COR-L47 (cell line): ENCODE measurements at places on chromosomes 1 and 21.

DNA sequence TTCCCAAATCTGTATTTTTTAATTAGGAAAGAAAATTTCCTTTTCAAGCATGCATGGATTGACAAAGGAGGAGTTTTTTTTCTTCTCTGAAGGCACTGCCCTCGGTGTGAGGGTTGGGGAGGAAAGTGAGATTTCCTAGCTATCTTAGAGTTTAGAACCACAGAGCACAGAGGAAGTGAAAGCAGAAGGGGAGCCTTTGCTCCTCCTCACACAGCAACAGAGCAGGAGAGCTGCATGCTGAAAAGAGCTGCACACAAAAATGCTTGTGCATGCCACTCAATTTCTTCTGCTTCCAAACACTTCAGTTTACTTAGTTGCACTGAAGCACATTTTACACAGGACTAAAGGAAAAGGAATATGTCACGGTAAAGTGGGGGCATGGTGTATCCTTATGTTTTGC lies 308.1 kb downstream of the GPATCH2 start:
- DNase-seq: no peak

DNA sequence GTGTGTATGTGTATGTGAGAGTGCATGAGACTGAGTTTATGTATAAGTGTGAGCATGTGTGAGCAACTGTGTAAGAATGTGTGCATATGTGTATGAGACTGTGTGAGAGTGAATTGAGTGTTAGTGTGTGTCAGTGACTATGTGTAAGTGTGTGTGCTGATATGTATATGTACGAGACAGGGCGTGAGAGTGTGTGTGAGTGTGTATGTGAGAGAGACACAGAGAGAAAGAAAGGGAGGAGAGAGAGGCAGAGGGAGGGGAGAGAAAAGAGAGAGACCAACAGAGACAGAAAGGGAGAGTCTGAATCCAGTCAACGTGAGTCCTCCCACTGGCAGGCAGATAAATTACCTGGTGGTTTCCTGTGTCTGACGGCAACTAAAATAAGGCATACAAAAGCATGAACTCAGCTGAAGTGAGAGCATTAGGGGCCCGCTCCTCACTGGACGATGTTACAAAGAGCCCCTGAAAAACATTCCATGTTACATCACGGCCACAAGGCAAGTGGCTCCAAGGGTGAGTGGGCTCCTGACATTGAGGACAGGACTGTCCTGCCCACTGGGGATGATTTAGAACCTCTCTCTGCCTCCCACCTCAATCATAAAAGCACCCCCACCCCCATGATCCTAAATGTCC lies 66.6 kb upstream of the TIAM1 start:
- DNase-seq: no peak

GRCh38 chr1:11749996-11750395 lies 12.0 kb upstream of the C1orf167 start:
- DNase-seq: no peak

GRCh38 chr1:160094806-160095205 lies 3.6 kb downstream of the IGSF8 start:
- DNase-seq: no peak

- no peak for DNase-seq
Observed at GRCh38 chr1:12621346-12622335, 3.6 kb upstream of the DHRS3 start.

GRCh38 chr1:101178688-101179491 lies 57.9 kb upstream of the S1PR1 start:
- no peak for DNase-seq

- DNase-seq: no peak
Observed at GRCh38 chr1:115534106-115534505, 107.7 kb upstream of the VANGL1 start.

GRCh38 chr1:178418284-178418955 lies 78.3 kb downstream of the CLEC20A start:
- DNase-seq: no peak

DNA sequence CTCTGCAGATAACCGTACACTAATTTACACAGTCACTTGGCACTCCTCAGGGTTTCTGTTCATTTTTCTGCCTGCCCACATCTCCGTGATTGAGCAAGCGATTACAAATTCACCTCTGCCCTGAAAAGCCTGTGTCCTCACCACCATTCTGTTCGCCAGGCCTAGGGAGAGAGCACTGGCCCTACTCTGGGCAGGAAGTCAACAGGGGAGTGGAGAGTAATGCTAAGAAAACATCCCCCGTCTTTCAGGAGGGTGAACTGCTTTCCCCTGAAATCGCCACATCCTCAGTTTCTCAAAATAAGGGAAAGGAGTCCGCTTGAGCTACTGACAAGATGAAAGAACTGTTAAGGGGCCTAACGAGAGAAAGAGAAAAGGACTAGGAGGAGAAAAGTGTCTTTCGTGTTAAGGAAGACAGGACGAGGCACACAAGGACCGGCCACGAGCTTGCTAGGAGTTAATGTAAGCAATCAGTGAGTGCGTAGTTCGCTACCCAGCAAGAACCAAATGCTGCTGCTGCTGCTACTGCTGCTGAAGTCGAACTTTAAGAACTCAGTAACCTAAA lies 632 bp downstream of the PEX19 start:
- DNase-seq: no peak
